ENCODE measurements at places on chromosomes 3 and 15.
A peak's percentile ranks its signal among the peaks of the same experiment; 100 is the strongest.

DNA sequence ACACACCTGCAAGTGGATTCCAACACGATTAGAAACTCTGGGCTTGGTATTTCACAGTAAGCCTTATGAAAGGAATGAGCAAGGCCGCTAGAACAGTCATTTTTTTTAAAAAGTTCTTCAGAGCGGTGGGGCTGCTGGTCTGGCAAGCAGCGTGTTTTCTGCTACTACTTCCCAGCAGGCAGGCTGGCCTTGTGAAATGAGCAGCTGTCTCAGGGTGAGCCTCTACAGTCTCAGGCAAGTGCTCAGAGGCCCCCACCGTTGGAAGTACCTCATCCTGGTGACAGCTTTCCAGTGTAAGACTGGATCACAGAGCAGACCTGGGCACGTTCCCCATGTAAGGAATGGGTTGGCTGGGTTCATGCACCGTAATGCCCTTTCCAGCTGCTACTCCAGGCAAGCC is 119.2 kb downstream of the LRIG1 start:
- DNase-seq = no peak

GRCh38 chr15:51398626-51399025 is 57.2 kb downstream of the GLDN start:
- no peak for DNase-seq

GRCh38 chr3:36894914-36895313 is 49.9 kb downstream of the TRANK1 start:
- no peak for DNase-seq

GRCh38 chr3:60330107-60330506 is 921.1 kb downstream of the FHIT start:
- DNase-seq = no peak

DNA sequence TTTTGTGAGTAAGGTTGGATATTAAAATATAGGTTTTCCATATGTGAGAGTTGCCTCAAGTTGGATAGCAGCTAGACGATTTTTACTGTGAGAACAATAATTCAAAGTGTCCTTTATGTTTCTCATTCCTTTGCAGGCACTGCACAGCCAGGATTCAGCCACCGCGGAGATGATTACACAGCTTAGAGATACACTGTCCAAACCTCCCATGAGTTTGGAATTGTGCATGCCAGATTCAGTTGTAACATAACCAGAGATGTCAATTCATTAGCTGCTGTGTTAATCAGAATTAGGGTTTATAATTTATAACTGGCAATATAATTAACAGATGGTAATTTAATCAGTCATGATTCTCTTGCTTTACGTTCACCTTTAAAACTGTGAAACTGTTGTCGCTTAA is 132.3 kb downstream of the GABRB3 start:
- DNase-seq = no peak

DNA sequence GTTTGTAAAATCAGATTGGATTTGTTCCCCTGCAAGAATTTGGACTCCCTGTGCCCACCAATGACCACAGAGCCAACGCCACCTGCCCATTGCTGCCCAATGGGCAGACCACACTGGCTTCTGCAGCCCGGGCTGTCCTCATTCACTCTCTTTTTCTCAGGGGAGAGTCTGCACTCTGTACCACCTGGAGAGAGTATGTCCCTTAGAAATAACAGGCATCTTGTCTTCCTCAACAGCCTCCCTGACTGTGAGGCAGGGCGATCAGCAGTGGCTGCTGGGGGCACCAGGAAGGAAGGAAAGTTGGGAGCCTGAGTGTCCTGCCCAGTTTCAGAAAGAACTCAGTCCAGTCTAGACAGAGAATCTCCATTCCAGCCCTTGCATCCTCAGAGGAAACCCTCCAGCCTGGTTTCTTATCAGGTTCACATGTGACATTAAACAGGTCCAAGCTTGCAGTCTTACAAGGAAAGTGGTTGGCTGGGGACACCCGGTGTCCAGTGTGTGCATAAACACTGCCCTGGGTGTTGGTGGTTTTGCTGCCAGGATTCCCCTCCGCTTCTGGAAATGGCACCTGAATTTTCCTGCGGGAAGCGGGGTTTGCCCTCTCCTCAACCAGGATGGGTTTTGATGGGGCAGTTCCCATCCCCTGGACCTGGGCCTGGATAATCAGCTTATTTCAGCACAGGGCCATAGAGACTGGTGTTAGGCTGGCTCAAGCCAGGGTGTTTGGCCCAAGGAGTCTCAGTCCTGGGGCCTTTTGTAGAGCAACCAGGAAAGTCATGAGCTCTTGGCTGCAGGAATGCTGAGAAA is 37.2 kb downstream of the SSUH2 start:
- DNase-seq = peak; percentile 84

DNA sequence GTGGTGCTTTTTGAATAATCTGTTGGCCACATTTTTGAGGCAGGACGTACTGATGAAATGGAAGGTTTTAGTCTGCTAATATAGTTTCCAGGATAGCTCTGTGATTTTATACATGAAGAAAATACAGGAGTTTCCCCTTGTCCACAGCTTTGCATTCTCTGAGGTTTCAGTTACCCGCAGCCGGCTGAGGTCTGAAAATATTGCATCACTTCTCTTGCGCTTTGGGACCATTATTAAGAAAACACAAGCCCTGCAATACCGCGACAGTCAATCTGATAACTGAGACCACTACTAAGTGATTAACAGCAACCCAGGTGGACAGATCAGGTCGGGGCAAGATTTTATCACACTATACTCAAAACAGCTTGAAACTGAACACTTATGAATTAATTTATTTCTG is 33.0 kb downstream of the BLM start:
- no peak for DNase-seq

DNA sequence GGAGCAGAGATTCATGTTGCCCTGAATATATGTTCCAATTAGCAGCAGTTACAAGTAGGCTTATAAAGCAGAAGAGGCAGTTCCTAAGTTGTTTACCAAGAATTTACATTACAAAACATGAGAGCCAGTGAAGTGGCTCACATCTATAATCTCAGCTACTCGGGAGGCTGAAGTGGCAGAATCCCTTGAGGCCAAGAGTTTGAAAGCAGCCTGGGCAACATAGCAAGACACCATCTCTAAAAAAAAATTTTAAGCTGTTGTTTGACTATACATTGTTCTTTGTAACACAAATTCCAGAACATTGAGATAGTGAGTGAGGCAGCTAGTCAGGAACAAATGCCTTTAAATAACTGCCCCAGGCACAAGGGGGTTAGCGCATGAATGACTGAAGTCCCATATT is 10.3 kb upstream of the ZMAT3 start:
- no peak for DNase-seq

All from AG08395 (cell line).